ENCODE measurements at places on chromosomes 7 and 10.

- no peak for DNase-seq
Observed at GRCh38 chr10:74888962-74889661, 62.7 kb downstream of the KAT6B start.

GRCh38 chr7:118794419-118794818 is 569.9 kb downstream of the ANKRD7 start:
- DNase-seq = no peak

DNA sequence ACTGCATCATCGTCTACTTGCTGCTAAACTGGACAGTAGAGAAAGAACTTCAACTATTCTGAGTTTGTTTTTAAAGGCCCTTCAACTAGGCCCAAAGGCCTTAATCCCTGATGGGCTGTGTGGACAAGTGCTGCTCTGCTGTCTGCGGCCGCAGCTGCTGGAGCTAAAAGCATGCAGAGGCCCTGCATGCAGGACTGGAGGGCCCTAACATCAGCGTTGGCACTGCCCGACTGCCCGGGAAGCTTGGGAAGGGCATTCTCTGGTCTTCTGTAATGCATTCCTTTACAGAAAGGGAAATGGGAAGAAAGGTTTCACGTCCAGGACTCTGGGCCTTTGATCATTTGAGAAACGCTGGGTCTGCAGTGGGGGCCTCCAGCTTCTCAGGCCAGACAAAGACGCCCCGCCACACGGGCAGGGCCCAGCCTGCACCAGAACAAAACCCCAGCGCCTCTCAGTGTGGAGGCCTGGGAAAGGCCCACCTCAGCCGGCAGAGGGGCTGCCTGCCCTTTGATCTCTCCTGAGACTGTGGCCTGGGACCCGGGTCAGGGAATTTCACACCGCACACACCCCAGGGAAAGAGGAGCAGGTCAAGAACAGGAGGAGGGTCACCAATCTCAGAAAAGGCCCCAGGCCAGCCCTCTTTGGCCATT is 229.3 kb downstream of the DNAJB6 start:
- no peak for DNase-seq

GRCh38 chr10:78969719-78970118 is 99.0 kb upstream of the ZMIZ1 start:
- DNase-seq = no peak

DNA sequence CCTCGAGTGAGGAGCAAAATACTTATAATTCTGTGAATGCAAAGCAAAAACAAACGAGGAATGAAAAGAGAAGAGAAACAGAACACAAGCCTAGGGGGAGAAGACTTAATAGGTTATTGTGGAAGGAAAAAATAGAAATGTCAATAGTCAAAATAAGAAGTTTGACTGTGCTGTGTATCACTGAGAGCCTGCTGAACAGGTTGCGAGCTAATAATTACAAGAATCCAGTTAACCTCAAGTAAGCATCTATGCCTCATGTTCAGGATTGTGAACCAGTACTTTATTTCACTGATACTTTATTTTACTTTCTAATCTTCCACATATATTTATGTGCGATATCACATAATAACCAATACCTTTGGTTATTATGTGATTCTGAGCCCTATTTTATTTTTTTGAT is 316.7 kb downstream of the OTUD1 start:
- no peak for DNase-seq

GRCh38 chr10:77173615-77174461 is 463.8 kb downstream of the KCNMA1 start:
- DNase-seq = peak; percentile 49

- no peak for DNase-seq
Observed at GRCh38 chr7:151351027-151351426, 9.4 kb downstream of the NUB1 start.

GRCh38 chr7:156612930-156613329 is 27.6 kb upstream of the RNF32 start:
- peak; percentile 20 for DNase-seq

DNA sequence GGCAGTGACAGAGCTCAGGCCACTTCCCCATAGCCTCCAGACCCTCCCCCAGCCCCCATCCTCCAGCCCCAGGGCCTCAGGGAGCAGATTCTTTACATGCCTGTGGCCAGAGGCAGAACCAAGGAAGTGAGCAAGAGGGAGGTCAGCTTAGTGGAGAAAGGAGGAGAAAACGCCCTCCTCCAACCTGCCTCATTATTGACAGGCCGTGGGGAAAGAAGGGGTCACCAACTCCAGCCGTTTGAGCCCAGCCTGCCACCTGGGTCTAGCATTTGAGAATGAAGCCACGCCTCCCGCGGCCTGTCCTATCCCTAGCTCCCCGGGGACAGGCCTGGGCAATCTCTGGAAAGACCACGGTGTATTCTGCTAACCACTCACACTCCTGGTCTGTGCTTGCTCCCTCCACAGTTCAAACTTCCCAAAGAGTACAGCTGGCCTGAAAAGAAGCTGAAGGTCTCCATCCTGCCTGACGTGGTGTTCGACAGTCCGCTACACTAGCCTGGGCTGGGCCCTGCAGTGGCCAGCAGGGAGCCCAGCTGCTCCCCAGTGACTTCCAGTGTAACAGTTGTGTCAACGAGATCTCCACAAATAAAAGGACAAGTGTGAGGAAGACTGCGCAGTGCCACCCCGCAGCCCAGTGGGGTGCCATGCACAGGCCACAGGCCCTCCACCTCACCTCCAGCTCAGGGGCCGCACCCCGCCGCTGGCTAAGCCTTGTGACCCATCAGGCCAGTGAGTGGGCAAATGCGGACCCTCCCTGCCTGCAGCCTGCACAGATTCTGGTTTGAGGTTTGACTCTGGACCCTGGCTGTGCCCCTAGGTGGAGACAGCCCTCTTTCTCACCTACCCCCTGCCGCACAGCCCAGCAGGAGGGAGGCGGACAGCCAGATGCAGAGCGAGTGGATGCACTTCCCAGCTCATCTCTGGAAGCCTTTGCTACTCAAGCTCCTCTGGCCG is 14.3 kb upstream of the TRIM8 start:
- no peak for DNase-seq

DNA sequence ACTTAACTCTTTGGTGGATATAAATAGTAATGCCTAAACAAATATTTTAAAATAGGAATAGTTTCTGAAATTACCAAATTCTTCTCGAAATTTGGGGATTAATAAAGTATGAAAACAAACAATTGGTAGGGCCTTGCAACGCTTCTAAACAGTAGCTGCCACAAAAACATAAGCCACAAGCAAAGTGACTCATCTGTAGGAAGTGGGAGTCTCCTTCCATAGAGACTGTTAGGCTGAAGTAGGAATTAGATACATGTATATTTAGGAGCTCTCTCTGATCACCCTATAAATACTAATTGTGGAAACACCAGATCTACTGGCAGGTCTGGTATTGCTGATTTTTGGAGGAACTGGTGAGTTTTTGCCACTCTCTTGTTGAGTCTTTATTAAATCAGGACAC is 5.7 kb upstream of the LMOD2 start:
- no peak for DNase-seq

DNA sequence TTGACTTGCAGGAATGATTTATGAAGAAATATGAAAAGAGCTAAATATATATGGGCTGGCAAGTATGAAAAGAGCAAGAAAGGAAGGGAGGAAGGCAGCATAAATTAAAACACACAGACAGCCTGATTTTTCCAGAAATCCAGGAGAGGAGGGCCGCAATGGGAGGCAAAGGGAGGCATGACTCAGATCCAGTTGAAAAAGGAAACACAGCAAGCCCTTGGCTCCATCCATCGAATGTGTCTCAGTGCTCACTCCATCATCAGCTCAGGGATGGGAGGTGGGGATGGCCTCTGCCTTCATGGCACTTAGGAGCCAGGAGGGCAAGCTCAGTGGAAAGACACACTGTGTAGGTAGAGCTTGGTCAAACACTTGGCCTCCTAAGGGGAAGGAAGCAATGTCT is 75.7 kb upstream of the PDZD8 start:
- no peak for DNase-seq

GRCh38 chr7:4650433-4651047 is 31.6 kb upstream of the FOXK1 start:
- DNase-seq = no peak

- DNase-seq = no peak
Observed at GRCh38 chr10:74765465-74765975, 60.9 kb upstream of the KAT6B start.
